ENCODE measurements at places on chromosomes 2 and 18. TPM values are rescaled to one million over a fixed set of nuclear protein-coding genes. Genes with fewer than 3 reads are reported as not detected.

SLC14A1 gene
- total RNA-seq = 18.5 TPM

KRTCAP3 gene
- total RNA-seq = not detected

ANKRD30B gene
- total RNA-seq = not detected

IL1B gene
- 10.3 TPM for total RNA-seq

- H3K4me1 ChIP-seq = peaks cover 63% of the 10 kb centered on the region
- H3K27me3 ChIP-seq = no peaks in the 10 kb centered on the region
- H3K27ac ChIP-seq = peak overlapping the region; percentile 99
- H3K4me3 ChIP-seq = peak overlapping the region; percentile 78
- peaks cover 26% of the 10 kb centered on the region for H3K36me3 ChIP-seq
Observed at GRCh38 chr2:12720278-12720620, 3.5 kb downstream of the TRIB2 start.

DNA sequence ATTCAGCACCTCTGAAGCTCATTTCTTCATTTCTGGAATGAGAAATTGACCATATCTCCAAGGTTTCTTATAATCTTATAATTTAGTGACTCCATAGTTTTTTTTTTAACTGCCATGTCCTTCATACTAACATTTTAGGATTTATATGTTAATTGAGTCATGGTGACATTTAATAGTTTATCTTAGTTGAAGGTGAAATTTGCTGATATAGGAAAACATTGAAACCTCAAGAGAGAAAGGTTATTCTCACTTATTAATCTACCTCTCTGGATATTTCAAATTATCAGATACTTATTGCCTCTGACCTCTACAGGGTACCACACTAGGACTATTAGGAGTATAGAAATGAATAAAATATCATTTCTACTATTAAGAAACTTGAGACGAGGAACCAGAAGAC is 499.0 kb downstream of the NUP35 start:
- no peak overlapping the region for H3K27ac ChIP-seq
- H3K4me3 ChIP-seq = no peak overlapping the region
- DNase-seq = no peak
- H3K36me3 ChIP-seq = no peaks in the 10 kb centered on the region
- no peaks in the 10 kb centered on the region for H3K27me3 ChIP-seq

DNA sequence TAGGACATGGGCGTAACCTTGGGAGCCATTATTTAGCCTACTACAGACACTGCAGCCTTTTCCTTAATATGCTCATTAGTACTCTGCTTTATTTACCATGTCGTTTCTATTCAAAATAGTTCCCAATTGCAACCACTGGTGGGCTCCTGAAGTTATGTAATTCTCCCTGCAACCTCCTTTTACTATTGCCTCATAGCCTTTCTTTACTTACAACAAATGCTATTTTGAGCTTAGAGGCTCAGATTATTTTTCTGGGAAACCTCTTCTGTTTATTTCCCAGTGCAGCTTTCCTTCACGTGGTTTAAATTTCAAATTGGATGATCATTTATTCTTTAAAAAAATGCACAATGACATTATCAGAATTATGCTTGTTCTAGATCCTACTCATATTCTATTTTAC is 492.3 kb upstream of the TMEFF2 start:
- H3K27me3 ChIP-seq = no peaks in the 10 kb centered on the region
- H3K36me3 ChIP-seq = no peaks in the 10 kb centered on the region
- H3K4me3 ChIP-seq = no peak overlapping the region
- no peaks in the 10 kb centered on the region for H3K4me1 ChIP-seq
- DNase-seq = no peak

GRCh38 chr2:45441571-45441970 is 169.5 kb downstream of the SRBD1 start:
- no peaks in the 10 kb centered on the region for H3K36me3 ChIP-seq
- DNase-seq = no peak
- H3K27ac ChIP-seq = no peak overlapping the region
- no peaks in the 10 kb centered on the region for H3K27me3 ChIP-seq
- H3K4me3 ChIP-seq = no peak overlapping the region

DNA sequence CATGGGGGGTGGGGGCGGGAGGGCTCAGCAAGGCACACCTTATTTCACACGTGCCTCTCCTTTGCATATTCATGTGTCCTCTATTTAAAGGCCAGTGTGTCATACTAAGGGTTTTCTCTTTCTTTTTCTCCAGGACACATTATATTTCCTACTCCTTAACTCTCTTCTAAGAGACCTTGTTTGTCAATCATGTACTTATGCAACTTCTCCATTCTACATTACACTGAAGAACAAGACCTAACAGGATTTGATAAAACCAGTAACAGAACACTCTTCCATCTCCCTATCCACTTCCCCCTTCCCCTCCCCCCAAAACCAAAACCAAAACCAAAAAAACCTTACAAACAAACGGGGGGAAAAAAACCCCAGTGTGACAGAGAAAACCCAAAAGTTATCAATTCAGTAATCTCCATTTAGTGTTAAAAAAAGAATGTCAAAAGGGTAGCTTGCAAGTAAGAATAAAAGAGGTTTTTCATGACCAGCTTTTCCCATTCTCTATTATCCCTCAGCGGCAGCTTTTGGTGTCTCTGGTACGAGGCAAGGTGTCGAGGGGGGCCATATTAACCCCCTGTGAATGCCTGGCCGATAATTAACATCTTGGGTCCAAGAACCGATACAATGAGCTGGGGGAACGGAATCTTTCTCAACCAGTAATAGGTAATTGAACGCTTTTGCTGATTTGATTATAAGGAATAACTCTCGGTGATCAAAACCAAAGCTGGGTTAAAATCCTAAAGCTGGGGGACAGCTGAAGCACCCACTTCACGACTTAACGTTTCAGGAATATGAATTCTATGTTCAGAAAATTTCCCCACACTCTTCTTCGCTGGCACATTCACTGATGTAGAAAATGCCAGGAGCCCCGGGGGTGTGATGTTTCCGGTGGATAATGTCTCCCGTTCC is 191.0 kb upstream of the TCF4 start:
- H3K4me3 ChIP-seq = peak overlapping the region; percentile 72
- peak overlapping the region; percentile 94 for H3K27ac ChIP-seq
- no peaks in the 10 kb centered on the region for H3K36me3 ChIP-seq
- DNase-seq = peak; percentile 43
- peaks cover 7% of the 10 kb centered on the region for H3K27me3 ChIP-seq
